ENCODE measurements at places on chromosomes 5 and 9. TPM values are rescaled to one million over a fixed set of nuclear protein-coding genes. Genes with fewer than 3 reads are reported as not detected.

CTXN3 gene
- polyA plus RNA-seq = not detected

SPATA31A3 gene
- not detected for polyA plus RNA-seq

PPP3R2 gene
- 0.22 TPM for polyA plus RNA-seq

SLC6A19 gene
- not detected for polyA plus RNA-seq

PCYOX1L gene
- polyA plus RNA-seq = 19.3 TPM

Data from CD4-positive, CD25-positive, alpha-beta regulatory T cell (primary cell).